ENCODE measurements at places on chromosomes 11 and 22.

GRCh38 chr11:13105237-13105844 is 96.2 kb downstream of the RASSF10 start:
- no peak for DNase-seq

DNA sequence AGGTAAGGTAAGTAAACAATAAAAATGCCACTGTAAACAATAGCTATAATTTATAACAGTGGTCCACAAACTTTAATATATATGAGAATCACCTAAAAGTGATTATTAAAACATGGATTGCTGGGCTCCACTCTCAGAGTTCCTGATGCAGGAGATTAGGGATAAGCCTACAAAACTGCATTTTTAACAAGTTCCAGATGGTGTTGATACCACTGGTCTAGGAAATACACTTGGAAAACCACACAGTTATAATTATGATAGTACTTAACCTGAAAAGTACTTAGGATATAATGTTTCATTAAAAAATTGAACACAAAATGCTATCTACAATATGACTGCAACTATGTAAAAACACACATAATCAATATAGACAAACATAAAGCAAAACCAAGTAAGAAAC is 20.4 kb downstream of the FCHSD2 start:
- no peak for DNase-seq

DNA sequence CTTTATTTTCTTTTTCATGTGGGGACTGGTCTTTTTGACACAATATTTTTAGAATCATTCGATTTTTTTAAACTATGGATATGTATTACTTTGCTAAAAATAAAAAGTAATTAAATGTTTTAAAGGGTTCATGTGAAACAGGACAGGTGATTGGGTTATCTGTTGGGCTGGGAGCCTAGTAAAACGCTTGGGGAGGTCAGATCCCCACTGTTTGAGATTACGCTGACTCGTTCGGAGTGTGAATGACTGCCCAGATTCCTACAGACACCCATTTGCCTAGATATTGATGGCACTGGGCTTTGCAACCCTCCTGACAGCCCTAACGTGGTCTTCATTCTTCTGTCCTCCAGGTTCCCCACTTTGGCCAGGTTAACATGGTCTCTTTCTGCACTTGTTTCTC is 62.9 kb upstream of the UBASH3B start:
- DNase-seq = no peak

- no peak for DNase-seq
Observed at GRCh38 chr22:30268331-30268730, 1.7 kb upstream of the OSM start.

- DNase-seq = no peak
Observed at GRCh38 chr22:37932821-37933578, 20.4 kb downstream of the C22orf23 start.

DNA sequence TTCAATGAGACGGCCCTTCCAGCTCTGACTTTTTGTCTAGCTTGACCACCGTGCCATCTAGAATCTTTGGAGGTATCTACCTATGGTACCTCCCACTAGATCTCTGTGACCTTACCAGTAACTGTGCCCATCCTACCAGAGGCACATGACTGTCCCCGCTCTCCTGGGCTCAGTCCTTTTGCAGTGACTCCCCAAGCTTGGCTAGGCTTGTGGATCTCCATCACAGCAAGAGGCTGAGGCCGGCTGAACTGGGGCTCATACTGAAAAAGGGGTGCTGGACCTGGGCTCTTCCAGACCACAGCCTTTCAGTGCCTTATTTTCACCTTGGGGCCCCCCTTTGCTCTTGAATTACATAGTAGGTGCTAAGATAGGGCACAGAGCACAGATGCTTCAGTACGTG is 27.3 kb downstream of the RELT start:
- no peak for DNase-seq

All from stimulated activated naive CD4-positive, alpha-beta T cell (primary cell).